ENCODE measurements at places on chromosomes 6 and 20.

- DNase-seq, result no peak
Observed at GRCh38 chr6:27669295-27669623, 196.4 kb upstream of the ZNF184 start.

DNA sequence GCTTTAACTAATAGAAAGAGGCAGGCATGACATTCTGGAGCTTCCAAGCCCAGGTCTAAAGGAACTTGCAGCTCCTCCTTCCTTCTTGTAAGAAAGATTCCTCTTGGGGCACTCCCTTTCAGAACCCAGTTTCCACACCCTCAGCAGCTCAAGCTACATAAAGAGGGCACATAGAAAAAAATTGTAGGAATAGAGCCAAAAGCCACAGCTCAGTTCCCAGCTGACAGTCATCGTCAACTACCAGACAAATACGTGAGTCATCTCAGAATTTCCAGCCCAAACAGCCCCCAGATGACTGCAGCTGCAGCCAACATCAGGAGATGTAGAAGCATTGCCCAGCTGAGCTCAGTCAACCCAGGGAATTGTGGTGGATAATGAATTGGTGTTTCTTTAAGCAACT lies 349.8 kb upstream of the ARID1B start:
- DNase-seq, result no peak

GRCh38 chr20:21435576-21435975 lies 38.2 kb upstream of the NKX2-4 start:
- DNase-seq, result no peak

- DNase-seq, result no peak
Observed at GRCh38 chr20:44145131-44145775, 41.7 kb downstream of the JPH2 start.

GRCh38 chr6:73369157-73369556 lies 540 bp downstream of the OOEP start:
- DNase-seq, result no peak

DNA sequence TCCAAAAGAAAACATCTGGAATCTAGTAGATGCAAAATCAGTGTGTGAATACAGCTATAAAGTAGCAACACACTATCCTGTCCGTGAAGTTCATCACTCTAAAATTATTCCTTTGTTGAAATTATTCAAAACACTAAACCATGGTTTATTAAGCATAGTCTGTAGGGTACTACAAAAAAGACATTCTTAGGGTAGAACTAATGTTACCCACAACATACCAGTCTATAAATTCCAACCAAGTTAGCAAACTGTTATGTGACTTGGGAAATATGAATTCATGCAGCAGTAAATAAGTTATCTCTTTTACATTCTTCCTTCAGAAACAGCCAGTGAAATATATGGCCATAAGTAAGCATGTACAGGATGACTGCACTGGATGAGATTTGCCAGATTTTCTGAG lies 580.3 kb upstream of the ADGRB3 start:
- no peak for DNase-seq

GRCh38 chr6:79941489-79942151 lies 5.7 kb downstream of the ELOVL4 start:
- no peak for DNase-seq
